Stimulated activated CD4-positive, alpha-beta T cell treated with anti-CD3 and anti-CD28 coated beads, Interleukin-15, amount 100 ng/mL, for 1 hour (primary cell): ENCODE measurements at places on chromosomes 11 and 22.

DNA sequence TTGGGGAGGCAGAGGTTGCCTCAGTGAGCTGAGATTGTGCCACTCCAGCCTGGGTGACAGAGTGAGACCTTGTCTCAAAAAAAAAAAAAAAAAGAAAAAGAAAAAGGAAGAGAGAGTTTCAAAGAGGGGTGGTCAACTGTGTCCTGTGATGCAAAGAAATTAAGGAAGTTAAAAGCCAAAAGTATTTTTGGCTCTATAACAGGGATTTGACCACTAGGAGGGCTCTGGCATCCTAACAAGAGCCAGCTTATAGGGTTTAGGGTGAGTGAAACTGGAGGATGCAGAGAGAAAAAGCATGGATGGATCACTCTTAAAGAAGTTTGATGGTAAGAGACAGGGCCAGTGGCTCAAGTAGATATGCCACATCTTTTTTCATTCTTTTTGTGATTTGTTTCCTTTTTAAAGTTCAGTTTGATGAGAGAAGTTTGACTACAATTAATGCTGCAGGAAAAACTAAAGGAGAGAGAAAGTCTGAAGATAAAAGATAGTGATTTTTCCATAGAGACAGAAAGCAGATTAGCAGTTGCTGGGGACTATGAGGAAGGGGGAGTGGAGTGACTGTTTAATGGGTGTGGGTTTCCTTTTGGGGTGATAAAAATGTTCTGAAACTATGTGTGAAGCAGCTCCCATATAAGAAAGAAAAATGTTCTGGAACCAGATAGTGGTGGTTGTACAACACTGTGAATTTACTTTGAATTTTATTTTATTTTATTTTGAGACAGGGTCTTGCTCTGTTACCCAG, 11.1 kb upstream of the MICAL2 start:
- no peak for DNase-seq

DNA sequence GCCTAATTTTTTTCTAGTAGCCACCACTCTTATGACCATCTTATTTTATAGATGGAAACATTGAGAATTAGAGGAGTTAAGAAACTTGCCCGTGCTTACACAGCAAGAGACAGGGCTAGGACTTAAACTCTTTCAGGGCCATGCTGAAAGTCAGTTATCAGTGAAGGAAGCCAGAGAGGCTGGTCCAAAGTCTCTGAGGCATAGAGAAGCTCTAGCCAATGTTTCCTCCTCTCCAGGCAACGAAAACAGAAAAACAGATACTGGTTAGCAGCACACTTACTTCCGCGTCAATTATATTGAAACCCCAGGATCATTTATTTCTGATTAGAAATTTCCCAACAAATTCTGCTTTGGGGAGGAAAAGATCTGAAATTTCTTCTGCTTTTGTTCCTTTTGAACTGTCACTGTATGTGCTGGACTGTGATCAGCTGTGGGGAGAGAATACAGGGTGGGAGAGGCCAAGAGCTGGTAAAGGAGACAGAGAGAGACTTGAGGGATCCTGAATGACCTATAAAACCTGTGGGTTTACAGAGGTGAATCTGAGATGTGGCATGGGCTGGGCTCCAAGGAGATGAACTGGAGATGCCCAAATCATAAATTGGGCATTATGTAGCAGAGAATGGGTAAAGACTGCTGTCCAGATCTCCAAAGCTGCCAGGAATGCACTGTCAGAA, 37.5 kb upstream of the CAPRIN1 start:
- DNase-seq: no peak

DNA sequence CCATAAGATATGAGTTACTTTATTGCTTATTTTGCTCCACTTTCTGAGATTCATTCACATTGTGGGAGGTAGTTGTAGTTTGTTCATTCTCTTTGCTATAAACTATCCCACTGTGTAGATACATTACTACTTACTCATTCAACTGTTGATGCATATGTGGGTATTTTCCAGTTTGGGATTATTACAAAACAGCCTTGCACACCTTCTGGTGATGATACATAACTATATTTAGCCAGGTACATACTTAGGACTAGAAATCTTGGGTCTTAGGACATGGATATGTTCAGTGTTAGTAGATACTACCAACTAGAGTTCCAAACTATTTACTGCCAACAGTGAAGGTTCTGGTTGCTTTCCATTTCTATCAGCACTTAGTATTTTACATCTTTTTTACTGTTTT, 37.8 kb downstream of the BTG4 start:
- no peak for DNase-seq

GRCh38 chr11:3796346-3796745, 1.0 kb downstream of the NUP98 start:
- no peak for DNase-seq

DNA sequence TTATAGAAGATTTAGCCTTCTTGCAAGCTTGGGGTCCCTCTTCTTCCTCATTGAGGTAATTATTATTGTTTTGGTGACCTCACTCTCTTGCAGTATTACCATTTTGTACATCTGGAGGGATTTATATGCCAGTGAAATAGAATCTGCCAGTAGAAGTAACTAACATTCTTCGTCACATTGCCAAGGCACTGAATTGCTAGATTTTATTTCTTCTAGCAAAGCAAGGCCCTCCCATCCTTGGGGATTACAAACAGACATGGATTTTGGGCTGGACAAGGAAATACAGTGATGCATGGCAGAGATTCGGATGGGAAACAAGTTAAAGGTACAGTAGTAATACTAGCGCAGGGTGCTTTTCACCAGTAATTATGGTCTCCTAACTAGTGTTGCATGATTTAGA, 7.8 kb downstream of the ADAMTS15 start:
- no peak for DNase-seq

DNA sequence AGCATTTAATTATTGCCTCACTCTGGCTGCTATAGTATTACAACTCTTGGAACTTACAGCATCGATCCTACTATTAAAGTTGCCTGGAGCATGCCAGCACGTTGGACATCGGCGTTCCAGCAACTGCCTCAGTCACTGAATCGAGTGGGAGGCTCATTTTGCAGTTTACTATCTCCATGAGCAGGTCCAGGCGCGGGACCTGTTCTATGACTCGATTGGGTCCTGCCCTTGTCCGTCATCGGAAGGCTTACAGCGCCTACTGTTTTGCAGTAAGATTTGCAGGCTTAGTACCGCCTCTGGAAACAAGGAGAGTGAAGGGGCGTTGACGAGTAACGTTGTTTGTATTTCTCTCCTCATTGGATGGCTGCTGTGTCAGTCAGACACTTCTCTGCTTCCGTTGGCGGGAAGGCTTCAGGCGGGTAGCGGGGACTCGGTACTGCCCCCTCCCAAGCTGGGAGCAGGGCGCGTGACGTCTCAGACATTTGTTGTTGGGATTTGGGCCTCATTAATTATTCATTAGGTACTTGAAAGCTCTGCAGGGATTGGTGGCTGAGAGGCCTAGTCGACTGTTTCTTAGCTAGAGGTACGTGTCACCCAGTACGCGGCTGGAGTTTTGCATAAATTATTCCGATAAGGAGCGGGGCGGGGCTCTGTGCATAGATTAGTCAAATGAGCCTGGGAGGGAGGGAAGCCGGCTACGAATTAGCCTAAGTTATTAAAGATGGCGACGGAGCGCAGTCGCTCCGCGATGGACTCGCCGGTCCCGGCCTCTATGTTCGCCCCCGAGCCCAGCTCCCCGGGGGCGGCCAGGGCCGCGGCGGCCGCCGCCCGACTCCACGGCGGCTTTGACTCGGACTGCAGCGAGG, at the start of gene GTPBP1:
GTPBP1 (plus strand) TSS at position 710 of the 866 bp plus-strand sequence; CDS start at position 722, 12 bp downstream.
- peak; percentile 85 for DNase-seq

DNA sequence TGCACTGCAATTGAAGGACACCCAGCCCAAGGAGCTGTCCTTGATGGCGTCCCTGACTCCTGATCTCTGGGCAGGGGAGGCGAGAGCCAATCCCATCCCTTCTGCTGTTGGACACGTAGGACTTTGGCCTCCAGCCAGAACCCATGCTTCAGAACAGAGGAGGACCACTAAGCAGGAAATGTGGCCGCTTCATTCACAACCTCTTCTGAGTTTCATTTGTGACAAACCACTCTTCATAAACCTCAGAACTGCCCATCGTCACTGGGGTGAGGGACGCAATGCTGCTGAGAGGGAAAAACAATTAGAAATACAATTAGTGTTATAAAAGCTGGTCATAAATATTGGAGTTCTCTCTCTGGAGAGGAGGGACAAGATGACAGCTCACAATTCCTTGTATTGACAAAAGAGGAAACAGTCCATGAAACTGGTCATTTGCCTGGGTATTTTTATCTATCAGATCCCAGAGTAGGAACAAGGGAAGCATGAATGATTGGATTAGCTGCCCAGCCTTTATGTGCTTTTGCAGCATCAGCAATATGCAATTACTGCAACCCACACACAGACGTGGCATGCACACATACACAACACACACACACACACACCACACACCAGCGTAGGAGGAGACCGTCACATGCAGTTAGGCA, 216.5 kb upstream of the CADM1 start:
- DNase-seq: no peak

DNA sequence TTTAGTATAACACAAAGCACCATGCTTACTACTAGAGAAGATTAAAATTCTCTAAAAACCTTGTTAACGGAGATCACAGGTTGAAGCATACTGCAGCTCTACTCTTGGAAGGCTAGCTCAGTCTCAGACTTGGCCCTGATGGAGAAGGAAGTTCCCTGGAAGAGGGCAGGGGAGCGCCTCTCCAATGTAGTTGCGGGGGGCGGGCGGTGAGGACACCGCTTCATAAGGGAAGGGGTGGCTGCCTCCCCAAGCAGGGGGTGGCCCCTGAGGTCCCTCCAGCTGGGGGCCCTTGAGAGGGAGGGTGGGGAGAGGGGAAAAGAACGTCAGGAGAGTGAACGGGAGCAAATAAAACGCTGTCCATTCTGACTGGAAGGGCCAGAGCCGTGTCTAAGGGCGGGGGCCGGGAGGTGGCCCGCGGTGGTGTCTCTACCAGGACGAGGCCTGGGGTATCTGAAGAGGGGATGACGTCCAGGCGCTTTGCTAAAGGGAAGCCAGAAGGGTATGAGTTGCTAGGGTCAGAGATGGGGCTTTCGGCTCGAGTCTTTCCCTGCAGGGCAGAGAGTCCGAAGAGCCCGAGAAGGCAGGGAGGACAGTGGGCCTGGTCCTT, 553 bp upstream of the USP47 start:
- DNase-seq: no peak

GRCh38 chr11:8908099-8908498, 2.9 kb upstream of the AKIP1 start:
- no peak for DNase-seq

- no peak for DNase-seq
Observed at GRCh38 chr11:59923813-59924212, 14.4 kb upstream of the OOSP1 start.

- DNase-seq: no peak
Observed at GRCh38 chr22:40387746-40388145, 17.4 kb downstream of the SGSM3 start.

DNA sequence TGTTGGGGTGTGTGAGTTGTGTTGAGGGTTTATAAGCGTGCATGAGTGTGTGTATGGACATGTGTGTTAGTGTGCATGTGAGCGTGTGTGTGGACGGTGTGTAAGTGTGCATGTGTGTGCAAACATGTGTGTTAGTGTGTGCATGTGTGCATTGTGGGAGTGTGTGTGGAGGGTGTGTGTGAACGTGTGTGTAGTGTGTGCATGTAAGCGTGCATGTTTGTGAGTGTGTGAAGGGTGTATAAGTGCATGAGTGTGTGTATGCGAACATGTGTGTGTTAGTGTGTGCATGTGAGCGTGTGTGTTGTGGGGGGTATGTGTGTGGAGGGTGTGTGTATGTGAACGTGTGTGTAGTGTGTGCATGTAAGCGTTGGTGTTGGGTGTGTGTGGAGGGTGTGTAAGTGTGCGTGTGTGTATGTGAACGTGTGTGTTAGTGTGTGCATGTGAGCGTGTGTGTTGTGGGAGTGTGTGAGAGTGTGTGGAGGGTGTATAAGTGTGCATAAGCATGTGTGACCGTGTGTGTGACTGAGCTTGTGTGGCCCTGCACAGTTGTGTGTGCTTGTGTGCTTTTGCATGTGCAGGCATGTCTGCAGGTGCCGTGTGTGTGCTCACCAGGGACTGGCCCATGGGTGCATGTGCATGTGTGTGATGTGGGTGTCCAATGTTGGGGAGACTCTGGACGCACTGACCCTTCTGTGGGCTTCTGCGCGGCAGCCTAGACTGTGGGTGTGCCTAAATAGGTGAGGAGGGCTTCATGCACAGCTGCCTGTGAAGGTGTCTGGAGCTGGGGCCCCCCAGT, 866.2 kb downstream of the TBC1D22A start:
- no peak for DNase-seq

GRCh38 chr11:9838961-9839360, 175.1 kb downstream of the SWAP70 start:
- DNase-seq: no peak

DNA sequence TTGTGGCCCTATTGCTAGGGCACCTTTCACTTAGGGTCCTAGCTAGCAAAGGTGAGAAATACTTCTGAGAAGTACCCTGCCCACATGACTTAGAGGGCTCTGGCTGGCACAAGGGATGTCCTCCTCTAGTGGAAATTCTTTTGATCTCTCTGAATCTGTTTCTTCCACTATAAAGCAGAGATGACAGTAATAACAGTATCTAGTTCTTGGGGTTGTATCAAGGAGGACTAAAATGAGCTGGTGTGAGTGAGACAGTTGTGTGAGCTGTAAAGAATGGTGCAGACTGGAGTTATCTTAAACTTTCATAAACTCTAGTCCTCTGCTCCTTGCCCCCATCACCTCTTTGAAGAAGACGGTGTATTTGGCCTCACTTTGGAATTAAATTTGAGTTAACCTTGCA, 157.8 kb upstream of the PLET1 start:
- no peak for DNase-seq

DNA sequence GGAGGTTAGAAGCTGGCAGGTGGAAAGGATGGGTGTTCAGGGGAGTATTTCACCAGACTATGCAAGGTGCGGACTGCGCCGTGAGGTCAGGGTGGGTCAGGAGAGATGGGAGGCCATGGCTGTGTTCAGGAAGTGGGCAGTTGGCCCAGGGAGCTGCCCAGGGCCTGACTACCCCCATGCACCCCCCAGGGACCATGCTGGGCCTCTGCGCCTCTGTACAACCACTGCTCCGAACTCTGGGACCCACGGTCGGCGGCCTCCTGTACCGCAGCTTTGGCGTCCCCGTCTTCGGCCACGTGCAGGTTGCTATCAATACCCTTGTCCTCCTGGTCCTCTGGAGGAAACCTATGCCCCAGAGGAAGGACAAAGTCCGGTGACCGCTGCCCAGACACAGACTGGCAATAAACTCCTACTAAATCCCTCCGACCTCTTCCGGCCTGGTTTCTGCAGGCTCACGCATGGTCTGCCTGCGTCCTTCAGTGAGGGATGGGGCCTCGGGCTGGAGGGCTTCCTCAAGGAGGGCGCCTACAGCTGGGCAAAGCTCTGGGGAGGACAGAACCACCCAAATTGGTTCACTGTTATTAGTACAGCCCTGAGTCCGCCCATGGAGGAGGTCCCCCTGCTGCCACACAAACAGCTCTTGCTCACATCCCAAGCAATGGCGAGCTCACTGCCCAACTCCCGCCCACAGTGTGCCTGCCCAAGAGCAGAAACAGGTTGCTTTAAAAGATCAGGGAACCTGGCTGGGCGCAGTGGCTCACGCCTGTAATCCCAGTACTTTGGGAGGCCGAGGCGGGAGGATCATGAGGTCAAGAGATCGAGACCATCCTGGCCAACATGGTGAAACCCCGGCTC, 4.2 kb downstream of the PHLDA2 start:
- no peak for DNase-seq

- no peak for DNase-seq
Observed at GRCh38 chr11:27701355-27702105, 1.3 kb upstream of the BDNF start.
